ENCODE measurements at places on chromosomes 6 and 20.

DNA sequence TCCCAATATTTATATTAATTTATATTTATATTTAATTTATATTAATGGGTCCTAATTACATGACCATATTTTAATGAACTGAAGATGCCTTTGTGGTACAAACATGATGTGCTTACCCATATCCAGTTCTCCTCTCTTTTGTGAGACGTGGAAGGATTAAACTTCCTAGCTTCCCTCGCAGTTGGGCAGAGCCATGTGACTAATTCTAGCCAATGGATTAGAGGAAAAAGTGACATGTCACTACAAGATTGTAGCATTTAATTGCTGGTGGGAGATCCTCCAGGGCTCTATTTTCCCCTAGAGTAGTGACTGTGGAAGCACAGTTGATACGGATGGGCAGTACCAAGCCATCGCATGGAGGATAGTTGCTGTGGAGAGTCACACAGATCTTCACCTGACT lies 4.8 kb upstream of the SOBP start:
- DNase-seq = no peak

- DNase-seq = no peak
Observed at GRCh38 chr6:20791074-20791473, 256.8 kb downstream of the CDKAL1 start.

DNA sequence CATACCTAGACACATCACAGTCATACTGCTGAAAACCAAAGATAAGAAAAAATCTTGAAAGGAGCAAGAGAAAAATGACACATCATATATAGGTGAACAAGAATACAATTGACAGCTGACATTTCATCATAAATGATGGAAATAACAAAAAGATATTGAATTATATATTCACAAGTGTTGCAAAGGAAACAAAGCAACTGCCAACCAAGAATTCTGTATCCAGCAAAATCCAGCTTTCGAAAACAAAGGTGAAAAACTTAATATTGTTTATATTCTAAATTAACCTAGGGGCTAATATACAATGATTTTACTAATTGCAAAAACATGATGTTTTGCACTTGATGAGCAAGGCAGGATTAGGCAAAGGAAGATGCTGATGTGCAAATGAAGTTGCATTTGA lies 84.3 kb downstream of the MOXD1 start:
- no peak for DNase-seq

DNA sequence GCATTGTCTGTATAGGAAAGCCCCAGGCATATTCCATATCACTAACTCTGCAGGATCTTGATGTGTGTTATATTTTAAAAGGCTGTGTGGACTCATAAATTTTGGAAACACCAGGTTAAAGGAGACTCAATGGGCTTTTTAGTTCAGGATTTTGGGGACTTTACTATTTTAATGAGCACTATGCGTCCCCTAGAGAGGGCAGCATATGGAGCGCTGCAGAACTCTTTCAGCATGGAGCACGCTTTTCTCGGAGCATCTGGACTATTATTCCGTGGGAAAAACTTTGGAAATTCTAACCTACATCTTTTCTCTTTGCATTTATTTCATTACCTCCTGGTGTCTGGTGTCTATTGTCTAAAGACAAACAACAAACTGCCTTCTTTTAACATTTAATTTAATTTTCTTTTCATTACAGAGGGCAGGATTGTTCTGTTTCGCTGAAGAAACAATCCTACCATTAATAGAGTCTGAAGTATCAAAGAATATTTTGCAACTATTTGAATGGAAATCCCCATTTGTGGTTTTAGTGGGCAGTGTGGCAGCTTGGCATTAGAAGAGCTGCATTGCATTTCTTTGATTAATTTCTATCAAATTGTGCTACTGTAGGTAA lies 399.9 kb upstream of the HSF2 start:
- DNase-seq = no peak

GRCh38 chr6:142960098-142960497 lies 15.1 kb upstream of the HIVEP2 start:
- DNase-seq = no peak

DNA sequence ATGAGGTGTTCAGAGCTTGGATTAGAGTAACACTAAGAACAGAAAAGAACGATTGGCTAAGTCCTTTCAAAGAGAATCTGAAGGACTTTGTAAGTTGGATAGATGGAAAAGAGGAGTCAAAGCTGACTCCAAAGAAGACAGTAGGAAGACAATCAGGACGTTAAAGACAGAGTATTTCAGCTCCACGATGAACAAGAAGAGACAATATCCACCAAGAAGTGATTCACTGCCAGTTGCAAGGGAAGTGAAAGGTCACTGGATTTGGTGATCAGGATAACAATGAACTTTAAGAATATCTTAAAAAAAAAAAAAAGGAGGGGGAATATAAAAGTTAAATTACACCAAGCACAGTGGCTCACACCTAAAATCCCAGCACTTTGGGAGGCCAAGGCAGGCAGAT lies 17.9 kb downstream of the REPS1 start:
- no peak for DNase-seq

- no peak for DNase-seq
Observed at GRCh38 chr6:16508959-16509358, 252.3 kb downstream of the ATXN1 start.

- DNase-seq = no peak
Observed at GRCh38 chr6:114281496-114281895, 61.3 kb downstream of the HS3ST5 start.

- DNase-seq = no peak
Observed at GRCh38 chr20:48162621-48163020, 377.3 kb upstream of the SULF2 start.

GRCh38 chr20:35776513-35777101 lies 4.8 kb downstream of the PHF20 start:
- peak; percentile 62 for DNase-seq

GRCh38 chr20:15332711-15333160 lies 995.3 kb upstream of the FLRT3 start:
- DNase-seq = no peak

- DNase-seq = no peak
Observed at GRCh38 chr6:41286544-41287346, at the start of gene TREM1. Gene TREM1 (minus strand): TSS chr6:41286682. CDS start chr6:41286655, 27 bp downstream.

DNA sequence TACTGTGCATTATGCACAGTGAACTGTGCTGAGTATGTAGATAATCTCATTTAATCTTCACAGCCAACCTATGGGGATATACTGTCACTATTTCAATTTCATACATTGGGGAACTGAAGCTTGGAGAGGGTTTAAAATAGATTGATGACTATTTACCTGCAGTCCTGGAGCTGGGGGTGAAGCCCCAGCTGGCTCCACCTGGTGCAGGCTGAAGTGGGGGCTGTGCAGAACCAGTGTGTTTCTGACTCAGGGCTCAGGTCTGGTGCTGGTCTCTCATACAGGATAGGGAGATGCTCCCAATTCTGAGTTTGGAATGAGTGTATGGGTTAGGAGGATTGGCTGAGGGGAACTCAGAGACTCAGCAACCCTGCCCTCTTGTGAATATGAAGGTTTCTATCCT lies 176.1 kb upstream of the CEP162 start:
- DNase-seq = no peak

GRCh38 chr6:111845441-111845871 lies 27.8 kb downstream of the FYN start:
- DNase-seq = no peak

- no peak for DNase-seq
Observed at GRCh38 chr20:62596486-62596885, 45.8 kb upstream of the SLCO4A1 start.

DNA sequence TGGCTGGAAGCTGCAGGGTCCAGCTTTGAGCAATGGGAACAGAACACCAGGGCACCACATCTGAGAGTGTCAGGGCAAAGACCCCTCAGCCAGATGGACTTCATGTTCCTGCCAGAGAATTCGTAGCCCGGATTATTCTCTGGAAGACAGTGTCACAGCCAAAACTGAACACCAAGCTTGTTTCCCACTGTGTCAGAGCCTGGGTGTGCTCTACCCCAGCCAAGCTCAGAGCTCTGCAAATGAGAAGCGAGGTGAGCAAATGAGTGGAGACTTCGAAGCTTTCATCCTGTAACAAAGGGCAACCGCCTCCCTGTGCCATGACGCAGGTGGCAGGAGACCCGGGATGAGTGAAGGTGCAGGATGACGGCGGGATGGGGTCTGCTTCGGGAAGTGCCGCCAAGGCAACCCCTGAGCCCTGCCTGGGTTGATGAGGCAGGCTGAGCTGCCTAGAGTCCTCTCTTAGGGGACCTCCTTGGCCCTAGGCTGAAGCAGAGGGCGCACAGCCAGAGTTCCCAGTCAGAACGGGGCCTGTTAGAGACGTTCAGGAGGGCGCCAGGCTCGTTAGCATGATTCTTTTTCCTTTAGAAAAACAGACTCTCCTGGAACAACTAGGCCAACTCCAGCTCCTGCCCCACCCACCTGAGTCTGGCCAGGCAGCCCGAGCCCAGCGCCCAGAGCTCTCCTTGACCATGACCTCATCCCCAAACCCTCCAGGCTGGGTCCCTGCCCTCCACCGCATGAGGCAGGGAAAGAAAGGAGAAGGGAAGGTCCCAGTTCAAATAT lies 187.7 kb downstream of the SOD2 start:
- DNase-seq = no peak

Data from left colon (tissue), 2 donors.